ENCODE measurements at places on chromosomes 6 and 20.

DNA sequence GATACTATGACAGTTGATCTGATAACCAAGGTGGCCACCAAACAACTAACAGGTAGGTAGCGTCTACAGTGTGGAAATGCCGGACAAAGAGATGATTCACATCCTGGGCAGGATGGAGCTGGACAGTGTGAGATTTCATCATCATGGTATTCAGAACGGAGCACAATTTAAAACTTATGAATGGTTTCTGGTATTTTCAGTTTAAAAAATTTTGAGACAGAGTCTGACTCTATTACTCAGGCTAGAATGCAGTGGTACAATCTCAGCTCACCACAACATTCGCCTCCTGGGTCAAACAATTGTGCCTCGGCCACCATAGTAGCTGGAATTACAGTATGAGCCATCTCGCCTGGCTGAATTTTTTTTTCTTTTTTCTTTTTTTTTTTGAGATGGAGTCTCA, 43.8 kb downstream of the CEP57L1 start:
- DNase-seq, result no peak

DNA sequence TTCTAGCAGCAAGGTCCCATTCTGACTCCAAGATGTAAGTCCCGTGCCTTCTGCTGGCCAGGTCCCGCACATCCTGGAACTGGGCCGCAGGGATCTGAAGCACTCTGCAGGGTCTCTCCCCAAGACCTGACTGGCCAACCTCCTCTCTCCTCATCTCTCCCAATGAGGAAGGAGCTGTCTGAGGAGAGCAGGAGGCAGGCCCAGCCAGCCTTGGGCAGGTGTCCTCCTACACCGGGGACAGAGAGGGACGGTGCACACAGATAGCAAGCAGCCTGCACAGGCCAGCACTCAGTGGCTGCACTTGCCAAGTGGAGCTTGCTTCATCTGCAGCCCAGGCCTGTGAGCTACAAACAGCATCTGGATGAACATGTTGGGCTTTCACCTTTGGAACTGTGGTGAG, 76.8 kb upstream of the CD93 start:
- DNase-seq, result no peak

- peak; percentile 29 for DNase-seq
These were observed 1.7 kb downstream of the KCNK15 start for GRCh38 chr20:44747166-44748004.

GRCh38 chr6:137223370-137224131, 4.4 kb upstream of the IFNGR1 start:
- DNase-seq, result no peak

DNA sequence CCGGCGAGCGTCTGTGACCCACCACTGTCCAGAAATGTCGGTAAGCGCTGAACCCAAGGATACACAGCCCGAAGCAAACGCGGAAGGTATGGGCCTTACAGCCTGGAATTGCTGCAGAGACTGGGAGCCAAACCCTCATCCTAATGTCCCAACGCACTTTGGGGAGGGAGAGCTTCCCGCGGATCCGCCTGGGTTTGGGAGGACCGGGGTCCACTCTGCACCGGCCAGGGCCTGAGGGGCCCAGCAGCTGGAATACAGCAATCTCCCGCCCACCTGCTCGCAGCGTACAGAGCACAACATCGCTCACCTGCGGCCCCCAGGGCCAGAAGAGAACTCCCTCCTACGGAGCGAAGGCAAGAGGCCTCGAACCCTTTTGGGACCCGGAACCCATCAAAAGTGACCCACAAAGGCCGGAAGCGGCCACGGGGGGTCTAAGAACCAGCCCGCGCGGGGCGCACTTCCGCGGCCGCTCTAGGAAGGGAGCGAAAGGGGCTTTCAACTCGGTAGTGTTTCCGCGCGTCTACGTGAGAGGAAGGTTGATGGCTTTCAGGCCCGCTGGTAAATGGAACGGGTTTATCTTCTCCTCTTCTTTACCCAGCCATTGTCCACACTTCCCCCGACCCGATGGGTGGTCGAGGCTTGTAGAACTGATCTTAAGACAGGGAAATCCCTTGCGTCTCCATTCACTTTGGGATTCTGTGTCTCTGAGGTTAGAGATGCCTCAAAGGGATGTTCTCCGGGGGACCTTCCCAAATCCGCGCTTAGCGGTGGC, at the start of gene ZSCAN12:
Gene ZSCAN12 (minus strand): TSS at position 398 of the 772 bp plus-strand sequence. CDS start 1,342 bp downstream, outside the sequence.
- DNase-seq, result peak; percentile 36

GRCh38 chr6:79776076-79776475, 144.9 kb downstream of the SH3BGRL2 start:
- no peak for DNase-seq
